Bladder microvascular endothelial cell (primary cell): ENCODE measurements at places on chromosomes 5 and 9. TPM values are rescaled to one million over a fixed set of nuclear protein-coding genes. Genes with fewer than 3 reads are reported as not detected.

MYOZ3 gene
- total RNA-seq: 0.16 and 0.88 TPM in 2 replicates

AK1 gene
- 30.6 and 54.9 TPM in 2 replicates for total RNA-seq

PLAA gene
- 30.9 and 48.8 TPM in 2 replicates for total RNA-seq

SLC36A3 gene
- total RNA-seq: not detected in 2 replicates

ST6GALNAC6 gene
- total RNA-seq: 29.6 and 29.8 TPM in 2 replicates

IL9 gene
- not detected in 2 replicates for total RNA-seq

PCDHGC4 gene
- 0.49 and 2.8 TPM in 2 replicates for total RNA-seq

CAPSL gene
- not detected in 2 replicates for total RNA-seq

PFN3 gene
- not detected in 2 replicates for total RNA-seq

FOXD4 gene
- under 0.01 and 0.25 TPM in 2 replicates for total RNA-seq

FSD1L gene
- 2.1 and 6.5 TPM in 2 replicates for total RNA-seq

TRAF1 gene
- 1.6 and 17.9 TPM in 2 replicates for total RNA-seq

SCGB3A2 gene
- total RNA-seq: not detected in 2 replicates

DCP2 gene
- total RNA-seq: 24.4 and 42.7 TPM in 2 replicates

PCDHB1 gene
- total RNA-seq: not detected in 2 replicates

NAIP gene
- 1.8 and 5.4 TPM in 2 replicates for total RNA-seq

MLANA gene
- total RNA-seq: not detected in 2 replicates

CTXN3 gene
- not detected in 2 replicates for total RNA-seq
